Esophagus squamous epithelium (tissue), 5 donors: ENCODE measurements at places on chromosomes 6 and 20.

- no peak for DNase-seq
Measured at GRCh38 chr6:35635601-35636597, 52.8 kb downstream of the FKBP5 start.

GRCh38 chr6:44388135-44388487, 605 bp downstream of the CDC5L start:
- DNase-seq = no peak

DNA sequence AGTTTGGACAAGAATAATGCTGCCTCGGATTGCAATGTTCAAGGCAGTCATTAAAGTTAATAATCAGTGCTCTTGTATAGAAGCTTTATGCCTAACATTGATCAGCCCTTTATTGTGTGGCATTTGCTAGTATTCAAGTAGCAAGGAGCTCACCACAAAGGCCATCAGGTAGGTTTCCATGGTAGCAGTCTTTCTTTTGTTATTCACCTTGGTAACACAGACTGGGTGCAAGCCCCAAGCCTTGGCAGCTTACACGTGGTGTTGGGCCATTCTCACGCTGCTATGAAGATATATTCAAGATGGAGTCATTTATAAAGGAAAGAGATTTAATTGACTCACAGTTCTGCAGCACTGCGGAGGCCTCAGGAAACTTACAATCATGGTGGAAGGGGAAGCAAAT, 149.3 kb downstream of the ADAT2 start:
- DNase-seq = no peak

DNA sequence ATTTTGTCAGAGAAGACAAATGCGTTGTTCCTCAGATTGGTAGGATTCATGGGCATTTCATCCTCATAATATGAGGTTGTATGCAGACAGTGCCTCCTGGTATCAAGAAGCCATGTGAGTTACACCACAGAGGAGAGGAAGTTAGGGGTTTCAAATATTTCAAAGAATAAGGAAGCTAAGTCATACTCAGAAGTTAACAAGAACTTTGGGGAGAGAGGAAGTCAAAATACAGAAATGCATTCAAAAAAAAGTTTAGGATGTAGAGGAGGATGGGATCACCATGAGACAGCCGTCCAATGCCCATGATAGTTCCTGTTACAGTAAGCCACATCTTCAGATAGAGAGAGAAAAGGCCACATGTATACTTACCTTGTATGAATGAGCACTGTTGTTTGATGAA, 22.3 kb downstream of the HLA-DOB start:
- no peak for DNase-seq

DNA sequence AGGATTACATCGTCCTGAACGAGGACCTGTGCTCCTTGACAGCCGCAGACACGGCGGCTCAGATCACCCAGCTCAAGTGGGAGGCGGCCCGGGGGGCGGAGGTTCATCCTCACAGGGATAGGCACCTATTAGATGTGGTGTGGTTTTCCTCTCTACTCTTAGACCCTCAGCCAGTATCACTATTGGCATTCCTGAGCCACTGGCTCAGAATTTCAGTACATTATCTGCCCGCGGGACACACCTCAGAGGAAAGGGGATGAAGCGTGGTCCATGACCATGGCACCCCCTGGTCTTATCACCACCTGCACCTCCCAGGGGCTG, 34.6 kb upstream of the HLA-G start:
- DNase-seq = no peak
